AG09319 (cell line): ENCODE measurements at places on chromosomes 16 and 17.
A peak's percentile ranks its signal among the peaks of the same experiment; 100 is the strongest.

GRCh38 chr17:60959696-60960095 is 282.0 kb downstream of the BCAS3 start:
- DNase-seq: no peak

DNA sequence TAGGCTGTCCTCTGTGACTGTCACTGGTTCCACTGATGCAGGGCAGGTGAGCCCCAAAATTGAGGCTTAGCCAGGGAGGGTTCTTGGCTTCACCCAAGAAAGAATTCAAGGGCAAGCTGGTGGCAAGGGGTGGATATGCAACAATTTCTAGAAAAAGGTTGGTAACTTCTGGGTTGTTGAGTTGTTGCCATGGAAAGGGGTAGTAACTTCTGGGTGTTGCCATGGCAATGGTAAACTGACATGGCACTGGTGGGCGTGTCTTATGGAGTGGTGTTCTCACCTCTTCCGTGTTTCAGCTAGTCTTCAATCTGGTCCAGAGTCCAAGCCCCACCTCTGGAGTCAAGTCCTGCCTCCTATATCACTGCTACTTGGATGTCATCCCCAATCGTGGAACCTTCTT is 9.5 kb upstream of the GUCY2D start:
- no peak for DNase-seq

DNA sequence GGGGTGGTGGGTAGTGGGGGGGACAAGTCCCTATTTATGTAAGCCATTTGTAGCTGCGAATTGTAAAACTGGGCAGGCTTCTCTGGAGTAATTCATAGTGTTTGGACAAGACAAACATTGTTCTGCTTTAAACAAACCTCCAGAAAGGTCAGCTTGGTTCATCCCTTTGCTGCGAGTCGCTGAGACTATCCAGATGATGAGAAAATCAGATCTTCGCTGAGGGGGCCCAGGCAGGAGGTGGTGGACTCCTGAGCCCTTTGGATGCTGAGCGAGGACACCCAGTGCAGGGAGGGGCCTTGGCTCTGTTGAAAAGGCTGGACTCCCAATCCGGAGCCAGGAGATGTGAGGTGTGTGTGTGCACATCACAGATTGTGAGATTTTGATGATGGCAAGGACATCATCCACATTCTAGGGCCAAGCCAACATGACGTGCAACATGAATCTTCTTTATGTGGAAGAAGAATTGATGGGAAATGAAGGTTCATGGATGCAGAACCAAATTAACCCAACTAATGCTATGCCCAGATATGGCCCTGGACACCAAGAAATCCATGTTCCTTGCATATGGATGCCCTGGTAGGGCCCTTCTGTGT is 15.0 kb upstream of the NTN1 start:
- DNase-seq: no peak

- no peak for DNase-seq
Measured at GRCh38 chr17:53186001-53186400, 636.7 kb upstream of the KIF2B start.

GRCh38 chr16:30351001-30351441 is 4.1 kb downstream of the CD2BP2 start:
- DNase-seq: no peak

DNA sequence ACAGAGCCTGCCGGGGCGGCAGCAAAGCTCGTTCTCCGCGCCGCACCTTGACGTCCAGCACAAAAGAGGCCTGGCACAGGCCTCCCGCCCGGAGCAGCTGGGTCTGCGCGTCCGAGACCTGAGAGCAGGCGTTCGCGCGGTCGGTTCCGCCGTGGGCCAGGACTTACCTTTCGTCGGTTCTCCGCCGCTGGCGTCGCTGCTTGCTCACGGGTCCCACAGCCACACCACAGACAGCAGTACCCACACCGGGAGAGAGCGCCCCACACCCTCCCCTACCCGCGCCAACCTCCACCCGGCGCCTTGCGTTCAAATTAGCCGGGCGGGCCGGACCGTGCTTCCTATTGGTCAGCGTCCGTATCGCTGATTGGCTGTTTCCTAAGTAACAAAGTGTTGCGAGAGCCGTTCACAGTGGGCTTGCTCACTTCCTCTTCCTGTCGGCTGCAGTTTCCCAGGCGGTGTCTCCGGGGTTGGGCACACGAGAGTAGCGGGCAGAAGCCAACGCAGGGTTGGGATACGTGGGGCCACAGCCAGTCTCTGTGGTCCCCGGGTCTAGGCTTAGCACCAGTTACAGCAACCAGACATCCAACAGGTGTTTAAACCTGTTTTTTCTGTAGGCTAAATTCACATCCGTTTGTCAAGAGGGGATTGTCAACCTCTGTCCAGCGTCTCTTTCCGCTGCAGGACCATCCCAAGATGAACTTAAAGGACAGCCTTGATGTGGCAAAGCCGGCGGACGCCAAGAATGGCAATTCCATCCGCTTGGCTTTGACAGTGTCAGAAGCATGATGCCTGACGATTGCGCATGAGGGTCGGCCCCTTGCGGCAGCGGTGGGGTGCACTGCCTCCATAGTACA is at the start of gene KIF18B:
Gene KIF18B, minus strand, starts transcription at position 313 of the 854 bp plus-strand sequence. CDS start 11,429 bp downstream, outside the sequence.
- DNase-seq: peak; percentile 85

DNA sequence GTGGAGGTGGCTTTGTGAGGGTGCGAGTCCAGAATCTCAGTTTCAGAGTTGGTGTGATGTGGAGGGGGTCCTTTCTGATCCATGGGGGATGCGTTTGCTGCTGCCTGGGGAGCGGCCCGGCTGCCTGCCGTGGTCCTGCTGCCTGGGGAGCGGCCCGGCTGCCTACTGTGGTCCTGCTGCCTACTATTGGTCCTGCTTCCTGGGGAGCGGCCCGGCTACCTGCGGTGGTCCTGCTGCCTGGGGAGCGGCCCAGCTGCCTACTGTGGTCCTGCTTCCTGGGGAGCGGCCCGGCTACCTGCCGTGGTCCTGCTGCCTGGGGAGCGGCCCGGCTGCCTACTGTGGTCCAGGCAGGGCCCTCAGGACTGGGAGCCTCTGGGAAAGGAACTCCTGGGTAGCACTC is 61.5 kb upstream of the ZNF750 start:
- DNase-seq: no peak

DNA sequence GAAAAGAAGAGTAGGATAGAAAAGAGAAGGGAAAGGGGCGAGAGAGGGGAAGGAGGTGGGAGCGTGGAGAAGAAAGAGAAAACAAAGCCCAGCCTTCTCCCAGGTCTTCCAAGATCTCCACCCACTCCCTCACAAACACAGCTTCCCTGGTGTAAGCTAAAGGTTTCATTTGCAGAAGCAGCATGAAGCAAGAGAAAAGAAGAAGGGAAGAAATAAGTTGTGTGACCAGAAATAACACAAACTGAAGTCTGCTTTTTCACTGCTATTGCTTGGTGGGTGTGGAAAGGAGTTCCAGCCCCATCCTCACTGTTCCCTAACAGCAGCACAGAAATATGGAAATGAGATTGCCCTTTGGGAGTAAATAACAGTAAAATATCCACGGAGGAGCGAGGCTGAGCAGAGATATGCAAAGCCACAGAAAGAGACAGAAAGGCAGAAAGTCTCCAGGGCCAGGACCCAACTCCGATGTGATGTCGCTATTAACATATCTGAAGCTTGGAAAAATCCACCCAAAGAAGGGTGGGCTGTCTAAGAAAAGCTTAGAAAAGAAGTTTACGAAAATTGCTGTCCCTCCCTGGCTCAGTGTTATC is 10.3 kb upstream of the GAS7 start:
- DNase-seq: no peak

DNA sequence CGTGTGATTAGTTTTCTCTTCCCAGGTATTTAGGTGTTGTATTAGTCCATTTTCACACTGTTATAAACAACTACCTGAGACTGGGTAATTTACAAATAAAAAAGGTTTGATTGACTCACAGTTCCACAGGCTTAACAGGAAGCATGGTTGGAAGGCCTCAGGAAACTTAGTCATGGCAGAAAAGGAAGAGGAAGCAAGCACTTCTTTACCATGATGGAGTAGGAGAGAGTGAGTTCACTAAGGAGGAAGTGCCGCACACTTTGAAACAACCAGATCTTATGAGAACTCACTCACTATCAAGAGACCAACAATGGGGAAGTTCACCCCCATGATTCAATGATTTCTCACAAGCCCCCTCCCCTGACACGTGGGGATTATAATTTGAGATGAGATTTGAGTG is 1343.7 kb upstream of the GOT2 start:
- no peak for DNase-seq

DNA sequence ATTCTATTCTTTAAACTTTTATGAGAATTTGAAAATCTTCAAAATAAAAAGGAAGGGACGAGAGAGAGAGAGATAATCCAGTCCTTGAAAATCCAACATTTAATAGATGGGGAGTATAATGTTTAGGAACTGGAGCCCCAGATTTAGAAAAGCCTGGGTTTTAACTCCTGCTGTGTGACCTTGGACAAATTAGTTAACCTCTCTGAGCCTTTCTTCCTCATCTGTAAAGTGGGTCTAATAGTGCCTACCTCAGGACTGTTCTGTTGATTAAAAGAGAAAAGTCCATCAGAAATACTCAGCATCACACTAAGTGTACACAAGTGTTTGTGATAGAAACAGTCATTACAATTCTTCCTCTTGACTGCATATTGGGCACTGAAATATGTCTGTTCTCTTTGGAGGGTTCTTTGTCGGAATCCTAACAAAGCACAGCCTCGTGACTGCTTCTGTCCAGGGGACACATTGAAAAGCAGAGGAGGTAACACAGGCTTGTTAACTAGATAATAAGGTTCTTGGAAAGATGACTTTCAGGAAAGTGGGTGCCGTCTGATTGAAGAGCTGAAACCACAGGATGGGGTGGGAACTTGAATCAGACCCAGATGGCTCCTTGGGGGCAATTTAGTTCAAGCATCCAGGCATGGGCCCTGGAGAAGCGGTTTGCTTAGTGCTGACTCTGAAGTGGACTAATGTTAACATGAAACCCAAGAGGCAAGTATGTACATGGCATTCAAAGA is 128.2 kb downstream of the CLEC16A start:
- no peak for DNase-seq

DNA sequence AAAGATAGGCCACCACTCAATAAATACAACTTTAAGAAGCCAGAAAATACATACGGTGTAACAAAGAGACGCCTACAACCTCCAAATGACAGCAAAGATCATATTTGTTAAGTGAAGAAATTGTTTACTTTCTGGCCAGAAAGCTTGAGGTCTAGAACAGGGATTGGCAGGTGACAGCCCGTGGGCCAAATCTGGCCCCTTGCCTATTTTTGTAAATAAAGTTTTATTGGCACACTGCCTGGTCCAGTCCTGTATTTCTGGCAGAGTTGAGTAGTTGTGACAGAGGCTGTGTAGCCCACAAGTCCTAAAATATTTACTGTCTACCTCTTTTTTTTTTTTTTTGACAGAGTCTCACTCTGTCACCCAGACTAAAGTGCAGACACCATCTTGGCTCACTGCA is 3.4 kb upstream of the CLEC19A start:
- DNase-seq: no peak

- no peak for DNase-seq
Measured at GRCh38 chr16:70651524-70651923, 5.2 kb downstream of the IL34 start.

- DNase-seq: no peak
Measured at GRCh38 chr17:38604479-38605403, 1.0 kb downstream of the SRCIN1 start.

DNA sequence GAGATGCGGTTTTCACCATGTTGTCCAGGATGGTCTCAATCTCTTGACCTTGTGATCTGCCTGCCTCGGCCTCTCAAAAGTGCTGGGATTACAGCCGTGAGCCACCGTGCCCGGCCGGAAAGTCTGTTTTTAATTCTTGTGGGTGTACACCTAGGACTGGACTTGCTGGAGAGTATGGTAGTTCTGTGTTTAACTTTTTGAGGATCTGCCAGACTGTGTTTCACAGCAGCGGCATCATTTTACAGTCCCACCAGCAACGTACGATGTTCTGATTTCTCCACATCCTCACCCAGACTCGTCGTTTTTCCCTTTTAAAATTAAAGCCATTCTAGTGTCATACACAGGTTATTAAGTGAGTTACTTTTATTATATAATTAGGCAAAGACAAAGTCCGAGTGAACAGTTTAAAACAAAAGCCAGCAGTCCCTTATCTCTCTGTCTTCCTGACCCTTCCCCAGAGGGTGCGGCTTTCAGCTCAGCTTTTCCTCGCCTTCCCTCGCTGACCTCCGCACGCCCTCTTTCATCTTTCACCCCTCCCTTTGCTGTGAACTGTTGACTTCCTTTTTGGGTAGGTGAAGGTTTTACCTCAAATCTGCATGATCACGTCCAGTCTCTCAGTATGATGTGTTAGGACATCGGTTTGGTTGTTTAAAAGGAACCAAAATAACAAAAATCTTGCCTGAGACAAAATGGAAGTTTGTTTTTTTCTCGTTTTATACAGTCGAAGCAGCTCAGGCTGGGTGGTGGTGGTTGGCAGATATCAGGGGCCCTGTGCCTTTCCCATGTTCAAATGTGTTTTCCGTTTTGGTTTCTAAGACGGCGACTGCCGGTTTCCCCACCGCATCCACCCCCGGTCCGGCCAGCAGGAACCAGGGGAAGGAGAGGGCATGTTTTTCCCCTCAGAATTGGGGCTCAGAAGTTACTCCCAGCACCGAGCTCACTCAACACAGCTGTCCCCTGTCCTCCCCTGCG is 18.0 kb downstream of the FAM234A start:
- DNase-seq: no peak

GRCh38 chr16:30552956-30553355 is 5.2 kb downstream of the ZNF764 start:
- DNase-seq: no peak

DNA sequence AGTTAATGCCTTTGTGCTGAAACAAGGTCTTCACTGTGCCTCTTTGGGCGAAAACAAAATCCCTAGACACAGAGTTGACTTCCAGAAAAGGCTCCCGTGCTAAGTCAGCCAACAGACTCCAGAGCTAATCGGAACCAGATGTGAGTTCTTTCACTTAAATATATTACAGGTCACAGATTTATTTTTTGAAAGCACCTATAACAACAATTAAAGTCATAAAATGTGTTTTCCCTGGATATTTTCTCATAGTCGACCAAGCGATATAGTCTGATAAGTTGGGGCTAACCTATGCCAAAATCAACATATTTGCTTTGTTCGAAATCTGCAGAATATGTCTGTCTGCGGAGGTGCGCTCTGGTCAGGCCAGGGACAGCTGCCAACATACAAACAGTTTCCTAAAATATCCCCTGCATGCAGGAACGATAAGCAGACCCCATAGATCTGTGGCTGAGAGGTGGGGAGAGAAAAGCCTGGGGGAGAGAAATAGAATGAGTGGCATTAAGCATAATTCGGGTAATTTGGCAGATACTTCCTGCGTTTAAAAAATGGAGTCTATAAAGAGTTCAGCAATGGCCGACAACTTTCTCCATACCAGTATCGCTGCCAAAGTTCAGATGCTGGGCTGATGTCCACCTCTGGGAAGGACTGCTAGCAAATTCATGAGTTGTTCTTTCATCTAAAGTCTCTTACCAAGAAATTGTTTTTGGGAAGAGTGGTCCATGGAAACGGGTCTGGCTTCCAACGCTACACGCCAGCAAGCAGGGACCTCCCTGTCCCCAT is 50.8 kb upstream of the MYH10 start:
- peak; percentile 19 for DNase-seq
